HT1080 (cell line): ENCODE measurements at places on chromosomes 6 and 20. TPM values are rescaled to one million over a fixed set of nuclear protein-coding genes. Genes with fewer than 3 reads are reported as not detected.

- no peak for DNase-seq
These were observed 62.5 kb upstream of the MLIP start for GRCh38 chr6:54048782-54049181.

GRCh38 chr20:31505903-31506302 is 8.3 kb upstream of the HM13 start:
- peak; percentile 15 for DNase-seq

NOL7 gene
- total RNA-seq, result 108 and 117 TPM in 2 replicates

GRCh38 chr6:91328241-91328640 is 741.4 kb upstream of the MAP3K7 start:
- no peak for DNase-seq

RTF2 gene
- total RNA-seq, result 76.0 and 97.3 TPM in 2 replicates

PRND gene
- total RNA-seq, result 0.18 and 0.27 TPM in 2 replicates

TNF gene
- not detected in 2 replicates for total RNA-seq

GRCh38 chr20:3312940-3313682 is 74.1 kb upstream of the SLC4A11 start:
- no peak for DNase-seq

MRAP2 gene
- total RNA-seq, result 0.43 TPM in 2 replicates

NUS1 gene
- total RNA-seq, result 11.5 and 15.8 TPM in 2 replicates

- no peak for DNase-seq
These were observed 68.4 kb upstream of the IPCEF1 start for GRCh38 chr6:154425034-154425433.

DNA sequence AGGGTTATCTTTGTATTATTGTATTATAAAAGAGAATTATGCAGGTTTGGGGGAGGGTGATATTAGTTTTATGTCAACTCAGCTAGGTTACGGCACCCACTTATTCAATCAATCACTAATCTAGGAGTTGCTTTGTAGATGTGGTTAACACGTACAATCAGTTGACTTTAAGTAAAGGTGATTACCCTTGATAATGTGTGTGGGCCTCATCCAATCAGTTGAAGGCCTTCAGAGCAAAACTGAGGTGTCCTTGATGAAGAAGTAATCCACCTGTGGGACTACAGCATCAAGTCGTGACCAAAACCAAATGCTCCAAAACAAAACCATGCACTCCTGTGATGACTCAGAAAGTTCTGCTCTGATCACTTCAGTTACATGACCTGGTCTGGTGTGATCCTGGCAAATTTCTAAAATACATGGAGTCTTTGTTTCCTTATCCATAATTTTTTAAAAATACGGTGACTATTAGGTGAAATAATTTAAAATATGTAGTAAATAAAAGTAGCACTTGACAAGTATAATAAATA is 114.1 kb downstream of the IYD start:
- no peak for DNase-seq

PAQR8 gene
- total RNA-seq, result 2.1 and 2.5 TPM in 2 replicates

EYS gene
- 0.20 and 0.87 TPM in 2 replicates for total RNA-seq

DNA sequence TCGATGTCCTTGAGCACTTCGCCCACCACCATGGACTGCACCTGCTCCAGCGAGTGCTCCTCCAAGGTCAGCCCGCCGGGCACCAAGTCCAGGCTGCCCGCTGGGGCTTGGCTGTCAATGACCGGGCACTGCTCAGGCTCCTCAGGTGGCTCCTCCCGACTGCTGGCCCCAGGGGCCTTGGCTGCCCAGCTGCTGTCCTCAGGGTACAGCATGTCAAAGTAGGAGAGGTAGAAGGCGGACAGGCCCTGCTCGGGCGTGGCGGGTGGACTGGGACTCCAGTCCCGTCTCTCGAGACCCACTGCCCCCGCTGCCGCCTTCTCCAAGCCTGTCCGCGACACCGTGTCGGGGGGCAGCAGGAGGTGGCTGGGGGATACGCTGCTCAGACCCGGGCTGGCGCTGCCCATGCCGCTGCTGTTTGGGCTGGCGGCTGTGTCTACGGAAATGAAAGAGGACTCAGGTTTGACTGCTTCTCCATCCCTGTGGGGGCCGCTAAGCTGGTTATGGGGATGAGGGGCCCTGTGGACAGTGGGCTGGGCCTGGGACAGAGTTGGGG is 12.0 kb downstream of the SPDEF start:
- DNase-seq, result no peak

CCM2L gene
- 0.03 TPM in 1 of 2 replicates, not detected in the other for total RNA-seq

- no peak for DNase-seq
These were observed 423 bp downstream of the PACRG start for GRCh38 chr6:162728197-162728596.

DNA sequence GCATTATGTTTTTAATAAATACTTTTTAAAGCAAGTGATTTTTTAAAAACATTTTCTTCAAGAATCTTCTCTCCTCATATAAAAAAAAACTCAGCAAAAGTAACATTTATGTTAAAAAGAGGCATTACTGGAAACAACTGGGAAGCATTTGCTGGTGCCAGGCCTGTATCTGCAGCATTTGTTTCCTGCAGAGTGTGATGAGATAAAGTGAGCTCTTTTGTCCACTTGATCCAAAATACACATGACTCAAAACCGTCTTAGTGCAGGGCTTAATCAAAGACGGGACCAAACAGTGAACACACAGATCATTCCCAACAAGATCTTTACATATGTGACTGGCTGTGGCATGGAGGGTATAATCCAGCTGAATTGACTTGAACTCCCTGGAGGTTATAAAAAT is 28.3 kb upstream of the RIPPLY2 start:
- DNase-seq, result no peak

RBPJL gene
- not detected in 2 replicates for total RNA-seq

DNA sequence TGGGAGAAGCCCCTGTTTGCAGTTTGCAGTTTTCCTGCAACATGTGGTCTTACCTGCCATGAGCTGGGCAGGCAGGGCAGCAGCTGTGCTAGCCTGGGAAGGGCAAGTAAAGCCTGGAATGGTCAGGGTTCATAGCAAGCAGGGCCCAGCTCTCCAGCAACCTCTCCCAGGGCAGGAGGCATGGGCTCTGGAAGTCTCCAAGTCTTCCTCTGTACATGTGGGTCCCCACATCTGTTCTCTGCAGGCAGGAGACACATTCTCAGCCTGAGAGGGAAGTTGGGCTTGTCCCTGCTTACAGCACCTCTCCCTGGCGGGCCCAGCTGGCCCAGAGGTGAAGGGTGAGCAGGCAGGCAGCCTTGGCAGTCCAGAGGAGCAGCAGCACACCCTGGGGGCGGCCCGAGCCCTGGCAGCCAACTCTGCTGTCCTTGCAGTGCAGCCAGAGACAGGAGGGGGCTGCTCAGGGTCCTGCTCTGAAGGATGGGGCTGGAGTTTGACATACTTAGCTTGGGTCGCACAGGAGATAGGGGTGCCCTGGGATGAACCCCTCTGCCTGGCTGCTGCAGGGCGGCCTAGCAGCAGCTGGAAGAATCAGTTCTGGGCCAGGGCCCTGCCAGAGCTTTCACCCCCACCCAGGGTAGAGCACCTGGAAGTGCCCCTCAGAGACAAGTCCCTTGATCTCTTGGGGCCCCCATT is 176.0 kb downstream of the MRPL14 start:
- DNase-seq, result peak; percentile 20

- DNase-seq, result no peak
These were observed at the start of gene AFDN for GRCh38 chr6:167826896-167827582. AFDN (plus strand) TSS chr6:167826911; CDS start chr6:167827133, 222 bp downstream.

DNA sequence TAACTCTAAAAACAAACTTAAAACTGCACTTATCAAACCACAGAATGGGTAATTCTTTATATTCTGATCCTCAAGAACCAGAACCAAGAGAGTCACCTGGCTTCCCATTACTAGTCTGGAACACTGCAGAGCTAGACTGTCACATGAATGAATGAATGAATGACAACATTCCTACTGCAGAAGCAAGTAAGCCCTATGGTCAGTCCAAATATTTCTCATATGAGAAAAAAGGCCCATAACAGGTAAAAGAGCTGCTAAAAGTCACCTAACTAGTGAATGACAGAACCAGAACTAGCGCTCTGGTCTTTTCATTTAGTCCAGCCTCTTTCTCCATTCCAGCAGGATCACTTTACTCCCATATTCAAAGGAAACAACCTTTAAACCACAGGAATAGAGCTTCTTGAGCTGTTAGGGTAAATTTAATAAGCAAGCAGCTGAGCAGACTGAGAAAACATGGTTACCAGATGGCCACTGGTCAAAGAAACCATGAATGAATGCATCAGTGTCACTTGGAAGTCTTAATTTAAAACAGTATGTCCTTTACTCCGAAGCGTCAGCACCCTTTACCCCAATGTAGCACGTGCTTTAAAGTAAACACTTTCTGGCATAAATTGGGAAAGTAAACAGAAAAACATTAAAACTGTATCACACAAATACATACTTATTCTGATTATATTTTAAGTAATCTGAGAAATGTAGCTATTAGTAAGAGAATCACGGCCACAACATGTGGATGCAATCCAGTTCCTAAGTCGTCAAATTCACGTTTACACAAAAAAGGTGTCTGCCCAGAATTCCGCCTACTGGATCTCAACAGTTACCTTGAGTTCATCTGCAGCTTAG is 1.4 kb downstream of the PREP start:
- no peak for DNase-seq

DNA sequence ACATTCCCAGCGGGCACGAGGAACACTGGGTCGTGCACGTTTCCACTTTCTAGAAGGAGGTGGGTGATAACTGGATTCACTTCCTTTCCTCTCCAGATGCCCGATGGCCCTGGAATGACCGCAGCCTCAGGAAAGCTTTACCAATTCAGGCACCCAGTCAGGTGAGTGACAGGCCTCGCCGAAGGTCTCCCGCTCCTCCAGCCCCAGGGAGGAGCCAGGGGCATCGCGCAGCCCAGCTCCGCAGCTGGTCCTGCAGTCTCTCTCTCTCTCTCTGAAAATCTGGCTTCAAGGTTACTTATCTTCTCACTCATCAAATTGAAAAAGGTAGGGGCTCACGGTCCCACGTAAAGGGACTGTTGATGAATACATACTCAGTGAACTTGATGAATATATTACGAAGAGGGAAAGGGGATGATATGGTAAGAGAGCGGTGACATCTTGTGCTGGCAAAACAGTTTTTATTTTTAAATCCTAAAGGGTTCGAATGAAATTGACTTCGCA is 891 bp downstream of the RIPPLY2 start:
- no peak for DNase-seq

GRCh38 chr6:107305391-107305790 is 154.0 kb downstream of the PDSS2 start:
- DNase-seq, result no peak

LSM2 gene
- total RNA-seq, result 104 and 115 TPM in 2 replicates

SAMHD1 gene
- total RNA-seq, result 12.9 and 15.4 TPM in 2 replicates

GRCh38 chr20:41095110-41095969 is 42.0 kb upstream of the PLCG1 start:
- peak; percentile 56 for DNase-seq

MACROD2 gene
- total RNA-seq, result 1.2 and 2.6 TPM in 2 replicates

DNA sequence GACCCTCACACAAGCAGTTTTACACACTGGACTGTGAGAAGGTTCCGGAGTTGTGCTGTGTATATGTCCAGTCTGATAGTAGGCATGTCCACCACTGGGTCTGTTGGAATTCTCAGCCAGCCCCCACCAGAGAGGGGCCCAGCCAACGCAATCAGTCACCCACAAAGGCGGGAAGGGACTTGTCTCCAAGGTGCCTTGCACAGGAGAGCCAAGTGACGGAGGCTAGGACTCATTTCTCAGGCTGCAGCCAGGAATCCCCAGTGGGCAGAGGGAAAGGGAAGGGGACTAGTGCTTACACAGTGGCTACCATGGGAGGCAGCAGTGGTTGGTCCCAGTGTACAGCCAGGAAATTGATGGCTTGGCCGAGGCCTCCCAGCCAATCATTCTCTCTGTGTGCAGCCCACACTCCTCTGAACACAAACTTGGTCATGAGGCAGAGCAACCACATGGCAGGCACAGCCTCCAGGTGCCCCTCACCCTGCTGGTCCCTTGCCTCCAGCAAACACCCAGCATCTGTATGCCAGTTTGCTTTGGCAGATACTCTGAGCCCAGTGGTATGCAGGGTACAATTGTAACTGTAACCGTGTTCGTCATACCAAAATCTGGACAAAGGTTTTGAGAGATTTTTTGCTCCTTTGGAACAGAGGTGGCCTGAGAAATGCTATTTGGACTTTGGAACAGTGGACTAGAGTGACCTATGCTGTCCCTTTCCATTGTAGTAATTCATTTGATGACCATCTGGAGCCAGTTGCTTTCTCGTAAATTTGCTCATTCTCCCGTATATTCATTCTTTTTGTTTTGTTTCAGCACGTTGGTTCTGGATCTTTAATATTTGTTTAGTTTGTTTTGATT is 72.9 kb upstream of the MYL9 start:
- no peak for DNase-seq
